ENCODE measurements at places on chromosomes 5 and 9.
A peak's percentile ranks its signal among the peaks of the same experiment; 100 is the strongest.

DNA sequence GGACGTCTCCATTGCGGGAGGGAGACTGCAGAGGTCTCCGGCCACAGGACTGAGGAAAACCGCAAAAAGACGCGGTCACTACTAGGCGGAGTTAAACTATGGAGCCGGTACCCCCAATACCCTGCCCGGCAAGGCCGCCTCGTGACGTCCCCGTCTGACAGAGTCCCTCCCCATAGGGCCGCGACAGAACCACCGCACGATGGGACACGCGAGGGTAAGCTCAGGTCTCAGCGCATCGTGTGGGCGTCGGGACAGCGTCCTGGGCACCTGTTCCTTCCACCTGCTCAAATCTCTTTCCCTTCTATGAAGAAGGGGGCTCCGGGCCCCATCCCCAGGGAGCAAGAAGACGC is 35.2 kb upstream of the GLDC start:
- no peak for DNase-seq

DNA sequence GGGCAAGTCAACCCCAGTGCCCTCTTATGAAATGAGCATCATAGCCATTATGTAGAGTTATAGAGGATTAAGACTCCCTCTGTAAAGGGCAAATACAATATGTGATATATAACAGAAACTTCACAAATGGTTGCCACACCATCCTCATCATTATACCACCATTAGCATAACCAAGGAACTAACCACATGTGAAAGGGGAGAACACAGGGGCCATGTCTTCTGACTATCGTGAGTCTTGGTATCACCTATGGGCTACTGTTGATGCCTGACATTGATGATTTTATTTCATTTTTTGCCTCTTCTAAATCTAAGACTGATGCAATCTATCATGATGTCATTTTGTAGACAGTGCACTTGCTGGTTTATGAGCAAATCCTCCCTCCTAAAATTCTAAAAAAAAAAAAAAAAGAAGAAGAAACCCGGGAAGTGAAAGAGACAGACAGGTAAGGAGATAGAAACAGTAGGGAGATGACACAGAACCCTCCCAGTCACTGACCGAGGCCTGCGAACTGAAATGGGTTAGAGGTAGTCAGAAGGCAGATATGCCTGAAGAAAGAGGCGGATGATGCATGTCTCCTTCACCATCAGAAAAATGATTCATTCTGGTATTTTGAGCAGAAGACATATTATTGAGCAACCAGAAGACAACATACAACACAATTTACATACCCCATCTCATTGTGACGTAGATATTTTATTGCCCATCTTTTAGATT is 266.0 kb downstream of the DMAC1 start:
- no peak for DNase-seq

GRCh38 chr9:7300484-7300883 is 499.1 kb downstream of the DMAC1 start:
- no peak for DNase-seq

GRCh38 chr9:95462249-95463147 is 54.3 kb downstream of the PTCH1 start:
- DNase-seq = no peak

- DNase-seq = no peak
These were observed 72.6 kb downstream of the SMARCA2 start for GRCh38 chr9:2087500-2088313.

DNA sequence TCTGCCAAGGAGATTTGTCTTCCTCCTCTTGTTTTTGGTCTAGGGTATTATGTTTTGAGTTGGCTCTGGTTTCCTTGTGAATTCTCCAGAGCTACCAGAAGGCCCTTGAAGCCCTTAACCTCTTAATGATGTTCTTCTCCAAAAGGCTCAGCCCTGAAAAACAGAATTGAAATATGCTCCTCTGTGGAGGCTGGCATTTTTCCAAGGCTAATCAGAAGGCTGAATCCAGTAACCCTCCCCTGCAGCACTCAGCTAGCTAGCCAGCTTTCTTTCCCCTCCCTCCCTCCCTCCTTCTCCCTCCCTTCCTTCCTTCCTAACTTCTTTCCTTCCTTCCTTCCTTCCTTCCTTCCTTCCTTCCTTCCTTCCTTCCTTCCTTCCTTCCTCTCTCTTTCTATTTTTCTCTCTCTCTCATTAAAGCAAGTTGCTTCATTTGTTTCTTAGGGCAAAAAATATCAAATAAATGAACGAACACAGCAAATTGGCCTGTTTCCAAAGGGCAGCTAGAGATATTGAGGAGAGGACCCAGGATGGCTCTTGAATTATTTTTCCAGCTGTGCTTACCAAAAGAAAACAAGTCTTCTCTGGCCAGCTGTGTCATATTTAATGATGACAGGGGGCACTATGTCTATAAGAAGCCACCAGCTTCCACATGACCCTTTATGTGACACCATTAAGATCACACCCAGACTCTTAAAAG is 38.7 kb downstream of the JAKMIP2 start:
- DNase-seq = no peak

DNA sequence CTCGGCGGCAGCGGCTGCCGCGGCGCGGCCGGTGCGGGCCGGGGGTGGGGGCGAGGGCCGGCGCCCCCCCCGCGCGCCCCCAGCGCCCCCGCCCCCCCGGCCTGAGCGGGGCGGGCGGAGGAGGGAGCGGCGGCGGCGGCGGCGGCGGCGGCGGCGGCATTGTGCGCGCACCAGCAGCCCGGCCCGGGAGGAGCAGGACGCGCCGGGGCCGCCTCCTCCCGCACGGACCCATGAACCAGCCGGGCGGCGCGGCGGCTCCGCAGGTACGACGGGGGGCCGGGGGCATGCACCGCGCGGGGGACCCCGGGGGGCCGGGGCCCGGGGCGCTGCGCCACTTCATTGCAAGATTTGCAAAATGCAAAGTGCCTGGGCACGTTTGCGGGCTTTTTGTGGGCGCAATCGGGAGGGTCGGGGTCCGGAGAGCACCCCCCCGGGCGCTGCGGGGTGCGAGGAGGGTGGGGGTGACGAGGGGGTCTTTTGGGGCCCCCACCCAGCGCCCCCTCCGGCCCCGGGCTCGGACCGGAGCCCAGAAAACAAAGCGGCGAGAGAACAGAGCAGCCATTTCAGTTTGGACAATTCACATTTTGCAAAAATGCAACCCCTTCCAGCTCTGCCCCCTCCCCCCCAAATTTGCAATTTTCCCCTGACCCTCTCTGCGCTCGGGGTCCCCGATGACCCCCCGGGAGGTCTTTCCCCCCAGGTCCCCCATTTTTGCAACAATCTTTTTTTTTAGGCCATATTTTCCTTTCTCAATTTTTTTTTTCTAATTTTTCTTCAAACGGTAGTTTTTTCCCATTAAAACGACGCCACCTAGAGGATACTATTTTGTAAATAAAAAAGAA is at the start of gene ZNF618:
Gene ZNF618, plus strand, starts transcription at position 159 of the 842 bp plus-strand sequence. Its CDS starts 72 bp downstream, at position 231.
- no peak for DNase-seq

DNA sequence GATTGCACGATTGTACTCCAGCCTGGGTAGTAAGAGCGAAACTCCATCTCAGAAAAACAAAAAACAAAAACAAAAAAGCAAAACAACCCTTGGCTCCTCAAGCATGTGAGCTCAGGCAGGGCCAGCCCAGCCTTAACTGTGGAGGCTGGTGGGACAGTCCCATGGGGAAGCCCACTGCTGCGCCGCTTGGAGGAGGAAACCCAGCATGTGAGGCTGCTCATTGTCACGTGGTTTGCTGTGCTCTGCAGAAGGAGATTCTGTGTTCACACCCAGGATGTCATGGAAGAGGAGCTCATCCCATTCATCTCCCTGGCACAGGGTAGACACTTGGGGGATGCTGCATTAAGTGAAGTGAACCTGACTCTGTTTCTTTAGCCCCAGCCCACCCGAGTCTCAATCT is 4.0 kb downstream of the ZBED3 start:
- DNase-seq = no peak

GRCh38 chr5:54171645-54172384 is 138.6 kb downstream of the ARL15 start:
- no peak for DNase-seq

- no peak for DNase-seq
These were observed 141.7 kb downstream of the HTR1A start for GRCh38 chr5:63820577-63820976.

GRCh38 chr9:6232336-6232945 is 16.8 kb downstream of the IL33 start:
- no peak for DNase-seq

DNA sequence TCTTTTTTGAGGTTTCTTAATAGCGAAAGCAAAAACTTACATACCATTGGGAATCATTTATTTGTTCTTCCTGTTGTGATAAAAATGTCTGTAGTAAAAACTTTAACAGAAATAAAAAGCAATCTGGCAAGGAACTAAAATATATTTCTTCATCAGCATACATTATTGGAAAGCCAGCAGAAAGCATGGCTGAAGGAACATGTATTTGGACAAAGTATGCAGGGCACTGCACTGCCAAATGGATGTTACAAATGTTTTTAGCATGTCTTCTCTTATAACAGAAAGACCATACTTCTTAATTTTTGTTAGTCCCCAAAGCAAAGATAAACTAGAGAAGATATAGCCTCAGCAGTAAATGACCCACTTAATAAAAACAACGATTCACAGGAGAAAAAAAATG is 80.5 kb downstream of the SMIM15 start:
- DNase-seq = no peak

GRCh38 chr5:145762833-145763232 is 72.3 kb downstream of the PRELID2 start:
- no peak for DNase-seq

DNA sequence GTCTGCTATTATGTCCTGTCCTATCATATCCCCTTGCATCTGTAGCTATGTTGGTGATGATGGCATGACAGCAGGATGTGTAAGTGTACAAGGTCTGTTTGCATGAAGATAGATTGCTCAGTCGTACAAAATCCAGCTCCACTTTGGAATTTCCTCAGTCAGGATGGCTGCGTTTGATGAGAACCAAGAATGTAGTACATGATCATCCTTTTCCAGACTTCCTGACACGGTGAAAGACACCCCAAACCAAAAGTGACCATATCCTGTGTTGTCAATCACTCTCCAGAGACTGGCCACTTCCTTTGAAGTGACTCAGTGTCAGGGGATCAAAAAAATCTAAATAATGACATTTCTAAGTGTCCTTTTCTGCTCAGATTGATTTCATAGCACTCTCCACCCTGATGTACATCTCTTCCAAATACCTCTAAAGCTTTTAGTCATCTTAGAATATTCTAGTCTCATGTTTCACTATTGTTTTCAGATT is 213.4 kb downstream of the PLK2 start:
- no peak for DNase-seq

GRCh38 chr9:133396952-133397351 is 20.8 kb downstream of the STKLD1 start:
- no peak for DNase-seq

- no peak for DNase-seq
These were observed 460.8 kb upstream of the SMARCA2 start for GRCh38 chr9:1554081-1555035.

DNA sequence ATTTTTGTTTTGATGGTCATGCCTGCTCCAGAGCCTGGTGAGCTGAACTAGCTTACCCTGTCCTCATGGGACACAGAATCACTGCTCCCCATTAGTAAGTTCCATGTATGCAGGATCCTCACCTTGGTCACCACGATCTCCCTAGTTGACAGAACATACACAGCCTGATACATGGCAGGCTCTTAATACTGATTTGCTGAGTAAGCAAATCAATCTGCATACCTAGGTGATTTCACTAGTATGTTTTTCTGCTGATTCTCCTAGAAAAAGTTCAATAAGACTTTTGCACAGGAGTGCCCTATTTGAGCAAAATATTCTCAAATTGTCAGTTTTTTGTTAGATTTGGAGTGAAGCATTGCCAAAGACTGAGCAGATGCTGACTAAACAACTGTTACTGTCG is 113.7 kb downstream of the ACER2 start:
- DNase-seq = no peak

DNA sequence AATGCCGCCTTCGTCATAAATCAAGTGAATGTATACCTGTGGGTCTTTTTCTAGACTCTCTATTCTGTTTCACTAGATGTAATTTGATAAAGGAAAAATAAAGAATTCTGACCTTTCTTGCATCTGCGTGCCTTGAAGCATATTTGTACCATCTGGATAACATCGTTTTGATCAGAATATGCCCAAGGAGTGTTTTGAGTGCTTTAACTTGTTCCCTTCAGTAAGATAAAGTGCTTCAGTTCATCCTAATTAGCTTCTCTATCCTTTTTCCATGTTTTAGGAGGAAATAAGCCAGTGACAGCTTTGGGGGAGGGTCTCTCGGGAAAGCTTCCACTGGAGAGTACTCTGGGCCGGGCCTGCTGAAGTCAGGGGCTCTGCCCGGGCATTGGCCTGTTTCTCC is 113.5 kb upstream of the DAP start:
- no peak for DNase-seq

- DNase-seq = no peak
These were observed 17.4 kb upstream of the C9orf72 start for GRCh38 chr9:27590651-27591050.

- peak; percentile 87 for DNase-seq
These were observed 92.9 kb upstream of the MTAP start for GRCh38 chr9:21709464-21710058.

- no peak for DNase-seq
These were observed 10.9 kb downstream of the ZNF622 start for GRCh38 chr5:16454686-16455085.

GRCh38 chr5:74464512-74465209 is 175.9 kb downstream of the ENC1 start:
- no peak for DNase-seq

DNA sequence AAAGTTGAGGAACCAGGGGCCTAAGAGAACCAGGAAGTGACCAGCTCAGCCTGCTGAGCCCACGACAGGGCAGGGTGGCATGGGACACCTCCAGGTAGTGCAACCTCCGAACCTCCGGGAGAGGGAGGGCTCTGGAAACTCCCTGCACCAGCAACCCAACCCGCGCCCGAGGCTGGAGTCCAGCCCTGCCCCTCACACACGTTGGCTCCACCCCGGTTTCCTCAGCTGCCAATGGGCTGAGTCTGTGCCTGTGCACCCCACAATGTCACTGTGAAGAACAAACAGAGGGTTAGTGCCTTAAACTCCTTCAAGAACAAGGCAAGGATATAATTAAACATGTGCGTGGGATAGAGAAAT is 17.0 kb upstream of the UNC5A start:
- DNase-seq = no peak

- DNase-seq = no peak
These were observed 348.8 kb upstream of the TNC start for GRCh38 chr9:115466756-115467155.

- DNase-seq = no peak
These were observed 2.8 kb downstream of the ADGRD2 start for GRCh38 chr9:124452841-124453585.

DNA sequence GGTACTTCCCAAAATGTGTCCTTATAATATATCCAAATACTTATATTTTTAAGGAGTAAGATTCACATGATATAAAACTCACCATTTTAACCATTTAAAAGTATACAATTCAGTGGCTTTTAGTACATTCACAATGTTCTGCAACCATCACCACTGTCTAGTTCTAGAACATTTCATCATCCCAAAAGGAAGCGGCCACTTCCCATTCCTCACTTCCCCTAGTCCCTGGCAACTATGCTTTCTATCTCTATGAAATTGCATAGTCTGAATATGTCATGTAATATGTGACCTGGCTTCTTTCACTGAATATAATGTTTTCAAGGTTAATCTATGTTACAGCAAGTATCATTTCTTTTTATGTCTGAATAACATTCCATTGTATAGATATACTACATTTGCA is 615.1 kb upstream of the SGCD start:
- DNase-seq = no peak

GRCh38 chr5:93421987-93422401 is 159.0 kb downstream of the NR2F1-AS1 start:
- DNase-seq = no peak

All from omental fat pad (tissue), 4 donors.